ENCODE measurements at places on chromosomes 7 and 10.

DNA sequence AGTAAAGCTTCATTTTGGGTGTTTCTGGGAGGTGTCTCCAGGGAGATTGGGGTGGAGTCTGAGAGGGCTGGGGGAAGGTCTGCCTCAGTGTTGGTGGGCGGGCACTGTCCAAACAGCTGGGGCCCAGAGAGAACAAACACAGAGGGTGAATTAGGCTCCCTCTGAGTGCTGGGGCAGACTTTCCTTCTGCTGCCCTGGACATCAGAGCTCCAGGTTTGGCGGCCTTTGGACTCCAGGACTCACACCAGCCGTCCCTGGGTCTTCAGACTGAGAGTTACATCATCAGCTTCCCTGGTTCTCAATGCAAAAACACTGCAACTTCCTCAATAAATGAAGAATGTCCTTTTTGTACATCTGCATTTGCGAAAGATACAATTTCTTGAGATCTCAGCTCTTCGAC, 427.4 kb downstream of the PTPRN2 start:
- no peak for DNase-seq

- DNase-seq: no peak
Measured at GRCh38 chr10:46215426-46215825, 71.4 kb upstream of the ANTXRL start.

- no peak for DNase-seq
Measured at GRCh38 chr10:37765216-37765615, 92.2 kb downstream of the ZNF248 start.

DNA sequence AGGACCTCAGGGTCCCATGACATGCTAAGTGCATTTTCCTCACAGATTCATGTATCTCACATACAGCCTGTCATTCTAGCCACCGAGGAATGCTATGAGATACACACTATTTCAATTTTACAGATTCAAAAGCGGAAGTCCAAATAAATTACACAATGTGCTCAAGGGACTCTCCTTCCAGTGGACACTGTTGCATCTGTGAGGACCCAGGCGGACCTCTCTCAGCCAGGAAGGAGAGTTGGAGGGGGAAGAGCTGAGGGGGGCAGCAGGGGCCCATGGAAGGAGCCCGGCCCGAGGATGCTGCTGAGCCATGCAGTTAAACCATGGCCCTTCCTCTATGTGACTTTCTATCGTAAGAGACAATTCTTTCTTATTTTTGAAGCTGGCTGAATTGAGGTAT, 93.6 kb downstream of the VOPP1 start:
- no peak for DNase-seq

DNA sequence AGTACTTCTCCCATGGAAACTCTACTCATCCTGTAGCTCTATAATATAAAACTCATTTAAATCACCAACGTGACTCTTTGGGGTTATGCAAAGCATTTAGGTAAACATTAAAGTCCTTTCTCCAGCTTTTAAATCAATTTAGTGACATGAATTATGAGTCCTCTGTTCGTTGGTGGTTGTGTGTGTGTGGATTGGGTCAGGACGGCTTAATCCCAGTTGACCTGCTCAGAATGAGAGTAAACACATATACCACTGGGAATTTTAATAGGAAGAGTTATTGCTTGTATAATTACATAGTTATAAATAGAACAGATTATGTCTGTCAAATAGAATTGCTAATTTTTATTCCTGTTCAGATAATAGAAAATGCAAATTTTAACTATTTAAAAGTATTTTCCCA, 30.7 kb upstream of the ADCY1 start:
- no peak for DNase-seq

DNA sequence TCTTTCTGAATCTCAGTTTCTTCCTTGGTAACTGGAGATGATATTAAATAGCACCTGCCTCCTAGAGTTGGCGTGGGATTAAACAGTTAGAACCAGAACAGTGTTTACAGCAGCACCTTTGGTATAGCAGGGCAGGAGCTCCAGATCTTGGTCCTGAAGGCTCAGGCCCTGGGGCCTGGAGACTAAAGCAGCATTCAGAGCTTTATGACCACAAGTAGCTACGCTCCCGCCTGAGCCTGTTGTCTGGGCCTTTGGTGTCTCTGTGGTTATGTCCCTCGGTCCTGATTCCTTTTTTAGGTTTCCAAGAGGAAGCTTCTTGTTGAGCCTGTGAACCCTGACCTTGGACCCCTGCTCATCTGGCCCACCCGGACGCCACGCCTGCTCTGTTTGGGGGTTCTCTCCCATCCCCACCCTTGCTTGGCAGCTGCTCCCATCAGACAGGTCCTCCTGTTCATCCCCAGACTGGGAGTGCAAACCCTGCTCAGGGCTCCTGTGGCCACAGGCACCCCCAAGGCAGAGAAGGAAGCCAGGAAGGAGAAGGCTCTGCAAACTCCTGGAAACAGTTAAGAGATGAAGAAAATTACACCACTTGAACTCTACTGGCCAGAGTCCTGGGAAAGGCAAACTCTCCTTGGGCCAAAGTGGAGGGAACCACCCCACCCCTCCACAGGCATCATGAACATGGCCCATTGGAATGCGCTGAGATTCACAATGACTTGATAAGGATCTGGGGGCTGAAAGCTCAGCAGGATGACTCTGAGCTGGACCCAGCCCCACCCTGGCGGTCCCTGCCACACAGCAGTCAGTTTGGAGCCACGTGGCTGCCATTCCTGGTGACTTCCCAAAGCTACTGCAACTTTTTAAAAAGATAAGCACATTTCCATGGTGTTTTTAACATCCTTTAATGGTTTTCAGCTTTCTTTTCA, 50.1 kb upstream of the TMEM72 start:
- DNase-seq: no peak

DNA sequence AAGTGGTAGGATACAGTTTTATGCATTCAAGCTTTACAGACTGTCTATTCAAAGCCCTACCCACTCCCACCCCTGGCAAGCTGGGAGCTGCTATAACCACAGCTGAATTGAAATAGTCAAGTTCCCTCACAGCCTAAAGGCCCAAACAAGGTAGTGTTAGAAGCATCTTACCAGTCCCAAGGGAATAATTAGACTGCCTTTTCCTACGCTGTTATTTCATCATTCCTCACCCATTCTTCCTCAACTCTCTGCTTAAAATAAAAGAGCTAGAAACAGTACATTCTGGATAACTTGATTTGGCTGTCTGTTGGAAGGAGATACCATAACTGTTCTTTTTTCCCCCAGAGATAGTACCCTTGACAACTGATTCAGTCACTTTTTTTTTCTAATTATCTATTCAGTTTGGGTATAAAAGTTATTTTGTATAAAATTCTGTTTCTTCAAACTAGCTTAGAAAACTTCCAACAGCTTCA, 54.0 kb downstream of the RAPGEF5 start:
- no peak for DNase-seq

DNA sequence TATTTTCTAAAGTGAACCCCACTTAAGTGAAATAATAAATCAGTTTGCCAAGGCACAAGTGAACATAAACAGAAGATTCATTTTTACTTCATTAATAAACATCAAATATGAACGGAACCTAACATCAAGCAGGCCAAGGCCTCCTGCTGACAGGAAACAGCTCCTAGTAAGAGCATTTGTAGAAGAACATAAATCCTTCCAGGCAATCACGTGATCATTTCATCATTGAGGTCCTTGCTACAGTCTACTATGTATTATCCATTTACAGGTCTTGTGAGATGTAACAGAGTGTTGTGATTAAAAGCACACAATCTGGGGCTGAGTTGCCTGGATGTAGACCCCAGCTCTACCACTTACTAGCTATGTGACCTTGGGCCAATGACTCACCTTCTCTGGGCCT, 70.6 kb downstream of the CALD1 start:
- DNase-seq: no peak

DNA sequence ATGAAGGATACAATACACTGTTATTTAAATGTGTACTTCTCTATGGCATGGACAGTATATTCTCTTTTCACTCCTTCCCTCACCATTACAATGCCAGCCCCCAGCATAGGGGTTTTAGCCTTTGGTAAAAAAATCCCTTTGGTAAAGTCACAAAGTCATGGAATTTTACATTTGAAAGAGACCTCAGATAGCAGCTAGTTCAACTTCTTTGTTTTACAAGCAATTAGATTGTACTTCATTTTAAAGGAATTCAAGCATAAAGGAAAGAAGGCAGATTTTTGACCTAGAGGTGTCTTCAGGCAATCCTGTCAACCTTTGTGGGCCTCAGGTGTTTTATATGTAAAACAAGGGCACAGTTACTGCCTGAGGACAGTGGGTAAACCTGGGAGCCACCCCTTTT, 1188.4 kb upstream of the AUTS2 start:
- DNase-seq: no peak

DNA sequence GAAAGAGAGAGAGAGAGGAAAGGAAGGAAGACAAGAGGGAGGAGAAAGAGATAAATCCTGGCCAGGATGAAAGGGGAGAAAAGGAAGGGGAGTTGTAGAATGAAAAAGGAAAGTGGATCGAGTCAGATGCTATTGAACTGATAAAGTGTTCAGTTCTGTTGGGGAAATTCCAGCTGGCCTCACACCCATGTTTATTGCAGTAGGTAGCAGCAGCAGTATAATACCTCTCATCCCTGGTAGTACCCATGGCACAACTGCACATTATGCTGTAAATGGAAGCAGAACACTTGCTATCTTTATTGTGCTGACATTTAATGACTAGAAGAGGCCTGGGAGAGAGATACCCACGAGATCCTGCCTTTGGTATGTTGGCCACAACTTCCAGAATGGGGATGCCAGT, 178.1 kb downstream of the EVX1 start:
- no peak for DNase-seq

- no peak for DNase-seq
Measured at GRCh38 chr10:46216836-46217751, 69.7 kb upstream of the ANTXRL start.

- DNase-seq: no peak
Measured at GRCh38 chr10:22823109-22823508, 104.7 kb upstream of the ARMC3 start.

DNA sequence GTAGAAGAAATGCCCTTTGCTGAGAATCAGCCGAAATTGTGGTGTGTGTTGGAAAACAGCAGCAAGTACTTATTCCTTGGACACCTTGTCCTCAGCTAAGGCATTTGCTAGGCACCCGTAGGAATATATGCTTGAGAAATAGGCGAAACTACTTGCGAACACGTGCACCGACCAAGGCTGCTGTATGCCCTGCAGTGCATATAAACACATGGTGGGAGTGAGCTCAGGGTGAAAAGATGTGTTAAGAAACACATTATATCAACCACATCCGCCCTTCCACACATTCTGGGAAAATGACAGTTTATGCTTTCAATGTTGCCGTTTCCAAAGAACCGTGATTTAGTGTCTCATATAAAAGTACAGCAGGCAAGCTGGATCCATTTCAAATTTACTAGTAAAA, 199.2 kb downstream of the JCAD start:
- no peak for DNase-seq

DNA sequence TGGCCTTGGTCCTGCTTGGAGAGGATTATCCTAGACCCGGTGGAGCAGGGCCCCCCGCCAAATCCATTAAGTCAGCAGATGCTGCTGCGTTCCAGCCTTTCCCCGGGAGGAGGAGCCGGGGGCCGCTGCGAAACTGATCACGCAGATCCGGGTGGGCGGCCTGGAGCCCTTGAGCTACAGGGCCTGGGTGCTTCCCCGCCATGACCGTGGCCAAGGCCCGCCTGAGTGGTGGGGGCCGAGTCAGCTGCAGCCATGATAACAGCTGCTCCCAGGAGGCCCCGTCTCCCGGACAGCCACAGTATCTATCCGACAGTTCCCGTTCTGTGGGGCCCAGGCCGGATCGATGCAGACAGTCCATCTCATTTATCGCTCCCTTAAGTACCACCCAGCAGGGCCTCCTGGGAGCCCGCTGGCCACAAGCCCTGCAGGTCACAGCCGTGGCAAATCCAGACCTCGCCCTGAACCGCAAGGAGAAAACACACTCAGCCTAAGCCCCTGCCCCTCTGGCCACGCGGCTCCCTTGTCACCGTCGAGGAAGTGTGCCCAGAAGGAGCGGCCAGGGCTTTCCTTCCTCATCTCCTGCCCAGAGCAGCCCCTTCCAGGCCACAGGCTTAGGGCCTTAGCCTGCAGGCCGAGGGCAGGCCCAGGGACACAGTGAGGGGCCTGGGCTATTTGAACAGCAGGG, 34.4 kb upstream of the SLC29A4 start:
- no peak for DNase-seq

- DNase-seq: no peak
Measured at GRCh38 chr7:150434240-150434639, 16.2 kb upstream of the GIMAP8 start.

DNA sequence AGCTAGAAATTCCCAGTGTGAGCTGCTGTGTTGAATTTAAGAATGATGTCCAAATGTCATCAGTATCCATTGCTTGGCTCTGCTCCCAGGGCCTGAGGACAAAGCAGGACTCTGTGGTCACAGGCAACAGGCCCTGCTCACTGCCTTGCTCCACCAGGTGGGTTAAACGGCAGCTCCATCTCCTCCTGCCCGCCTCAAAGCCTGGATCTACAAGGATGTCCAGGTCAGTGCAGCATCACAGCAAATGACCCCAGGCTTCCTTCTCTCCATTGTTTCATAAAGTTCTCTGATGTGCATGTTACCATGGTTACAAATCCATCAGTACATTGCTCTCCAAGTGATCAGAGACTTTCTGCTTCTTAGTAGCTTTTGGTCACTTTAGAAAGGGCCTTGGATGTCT, 322.0 kb upstream of the ZNF32 start:
- no peak for DNase-seq

DNA sequence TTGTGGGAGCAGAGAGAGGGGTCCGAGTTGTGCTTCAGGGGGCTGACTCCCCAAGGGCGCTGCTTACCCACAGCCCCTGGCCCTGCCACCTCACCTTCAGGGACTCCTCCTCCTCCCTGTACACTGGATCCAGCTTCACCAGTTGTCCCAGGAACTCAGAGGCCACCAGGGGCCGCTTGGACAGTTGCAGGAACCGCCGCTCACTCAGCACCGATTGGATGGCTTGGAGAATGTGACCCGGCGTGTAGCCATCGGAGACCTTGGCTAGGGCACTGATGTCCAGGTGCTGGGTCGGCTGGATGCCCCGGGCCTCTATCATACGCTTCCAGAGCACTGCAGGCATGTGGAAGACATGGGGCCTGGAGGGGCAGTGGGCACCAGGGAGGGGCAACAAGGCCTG, 4.5 kb upstream of the ASB10 start:
- DNase-seq: no peak

DNA sequence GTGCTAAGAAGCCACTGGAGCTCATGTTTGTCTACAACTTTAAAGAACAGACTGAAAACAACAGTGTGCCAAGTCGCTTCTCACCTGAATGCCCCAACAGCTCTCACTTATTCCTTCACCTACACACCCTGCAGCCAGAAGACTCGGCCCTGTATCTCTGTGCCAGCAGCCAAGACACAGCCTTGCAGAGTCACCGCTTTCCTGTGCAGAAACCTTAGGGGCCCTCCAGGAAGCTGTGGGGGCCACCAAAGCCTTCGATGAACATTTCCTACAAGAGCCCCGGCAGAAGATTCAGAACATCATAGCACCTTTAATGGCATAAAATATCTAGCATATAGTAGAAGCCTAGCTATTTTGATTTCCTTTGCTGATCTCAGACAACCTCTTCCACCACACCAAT, 88.0 kb upstream of the PRSS58 start:
- DNase-seq: no peak

DNA sequence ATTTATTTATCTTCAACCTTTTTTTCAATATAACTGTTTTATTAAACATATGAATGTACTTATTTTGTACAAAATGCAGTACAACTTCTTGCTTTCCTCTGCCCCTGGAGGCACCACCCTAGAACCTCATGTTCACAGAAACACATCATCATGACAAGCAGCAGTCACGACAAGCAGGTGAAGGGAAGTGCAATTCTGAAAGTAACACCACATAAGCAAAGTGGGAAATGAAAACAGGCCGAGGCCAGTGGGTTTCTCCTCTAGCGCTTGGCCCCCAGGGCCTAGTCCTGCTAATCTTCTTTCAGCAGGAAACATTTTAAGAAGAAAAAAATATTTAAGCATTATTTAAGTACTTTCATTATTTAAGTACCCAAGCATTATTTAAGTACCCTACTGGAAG, 598.1 kb downstream of the SH2D4B start:
- no peak for DNase-seq

Data from NCI-H345 (cell line).